ENCODE measurements at places on chromosomes 3 and 15. TPM values are rescaled to one million over a fixed set of nuclear protein-coding genes. Genes with fewer than 3 reads are reported as not detected.

The IGSF10 gene
- total RNA-seq, result 1.7 TPM

The ARPP21 gene
- total RNA-seq, result 2.1 TPM

The GOLGA6A gene
- total RNA-seq, result not detected

The ROBO1 gene
- total RNA-seq, result 55.9 TPM

The RETNLB gene
- not detected for total RNA-seq

The LYZL4 gene
- total RNA-seq, result not detected

The SLC41A3 gene
- 54.2 TPM for total RNA-seq

The SPESP1 gene
- total RNA-seq, result 2.4 TPM

The ATP13A5 gene
- not detected for total RNA-seq

The P2RY12 gene
- 0.13 TPM for total RNA-seq

The CACNA2D3 gene
- total RNA-seq, result 0.79 TPM

The TBL1XR1 gene
- 210 TPM for total RNA-seq

The ZBBX gene
- total RNA-seq, result not detected
